ENCODE measurements at places on chromosomes 6 and 20.

GRCh38 chr20:51128198-51128597 lies 105.3 kb upstream of the KCNG1 start:
- no peak for DNase-seq

GRCh38 chr20:25318471-25319240 lies 70.8 kb downstream of the PYGB start:
- peak; percentile 64 for DNase-seq

DNA sequence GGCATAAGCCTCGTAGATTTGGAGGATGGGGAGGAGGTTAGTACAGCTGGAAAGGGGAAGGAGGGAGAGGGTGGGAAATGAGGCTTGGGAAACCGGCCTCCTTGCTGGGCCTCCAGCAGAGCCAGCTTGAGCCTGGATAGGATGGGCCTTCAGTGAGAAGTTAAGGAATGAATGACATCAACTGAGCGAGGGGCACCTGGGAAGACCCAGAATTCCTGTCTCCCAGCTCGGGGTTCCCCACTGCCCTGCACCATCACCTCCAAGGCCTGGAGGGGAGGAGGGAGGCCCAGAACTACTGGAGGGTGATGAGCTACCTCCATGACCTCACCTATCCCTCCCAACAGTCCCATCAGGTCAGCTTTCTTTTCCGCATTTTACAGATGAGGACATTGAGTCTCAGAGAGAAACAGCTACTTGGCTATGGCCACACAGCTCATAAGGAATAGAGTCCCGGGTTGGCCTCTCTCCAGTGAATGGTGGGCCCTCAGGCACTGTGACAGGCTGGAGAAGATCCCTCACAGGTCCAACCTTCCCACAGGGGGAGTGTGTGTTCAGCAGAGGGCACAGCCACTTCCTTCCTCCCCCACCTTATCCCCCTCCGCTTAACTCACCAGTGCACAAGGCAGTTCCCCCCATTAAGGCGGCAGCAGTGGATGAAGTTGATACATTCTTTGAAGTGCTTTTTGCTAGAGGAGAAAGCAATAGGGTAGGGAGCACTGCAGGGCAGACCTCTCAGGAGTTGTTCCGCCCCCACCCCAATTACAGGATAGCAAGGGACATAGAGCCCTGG lies 6.8 kb downstream of the DUSP15 start:
- DNase-seq = peak; percentile 38

DNA sequence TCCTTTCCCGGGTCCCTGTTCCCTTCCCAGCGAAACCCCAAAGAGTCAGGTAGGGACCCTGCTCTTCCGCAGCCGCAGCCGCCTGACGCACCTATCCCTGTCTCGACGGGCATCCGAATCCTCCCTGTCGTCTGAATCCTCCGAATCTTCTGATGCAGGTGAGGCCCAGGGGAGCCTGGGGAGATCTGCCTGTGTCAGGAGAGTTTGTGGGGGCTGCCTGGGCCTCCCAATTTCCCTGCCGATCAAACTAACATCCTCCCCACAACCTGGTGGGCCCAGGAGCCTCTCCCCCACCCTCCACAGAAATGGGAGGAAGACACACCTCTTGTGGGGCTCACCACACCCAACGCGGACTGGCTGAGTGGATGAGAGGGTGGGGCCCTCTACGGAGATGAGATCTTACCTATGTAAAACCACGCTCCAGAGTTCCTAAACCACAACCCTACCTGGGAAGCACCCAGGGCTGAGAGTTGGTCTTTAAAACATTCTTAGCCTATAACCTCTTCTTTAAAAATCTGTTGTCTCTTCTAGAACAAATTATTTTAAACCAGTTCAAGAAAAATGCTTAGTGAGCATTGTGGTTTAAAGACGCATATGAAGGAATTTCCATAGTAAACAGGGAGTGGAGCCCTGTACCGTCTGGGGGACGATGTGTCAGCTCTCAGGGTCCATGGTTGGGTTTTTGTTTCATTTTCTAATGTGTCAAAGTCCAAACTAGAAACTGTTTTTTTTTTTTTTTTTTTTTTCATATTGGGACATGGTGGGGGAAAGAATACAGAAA lies 1.7 kb downstream of the CDC25B start:
- DNase-seq = no peak

GRCh38 chr6:157263881-157264397 lies 59.4 kb downstream of the TMEM242 start:
- peak; percentile 15 for DNase-seq

All from Peyer's patch (tissue), 4 donors.